T-cell (primary cell): ENCODE measurements at places on chromosomes 3 and 15.

- no peak for DNase-seq
Measured at GRCh38 chr3:105904678-105905284, 36.0 kb upstream of the CBLB start.

- no peak for DNase-seq
Measured at GRCh38 chr15:99967841-99968371, 234.7 kb upstream of the LYSMD4 start.

DNA sequence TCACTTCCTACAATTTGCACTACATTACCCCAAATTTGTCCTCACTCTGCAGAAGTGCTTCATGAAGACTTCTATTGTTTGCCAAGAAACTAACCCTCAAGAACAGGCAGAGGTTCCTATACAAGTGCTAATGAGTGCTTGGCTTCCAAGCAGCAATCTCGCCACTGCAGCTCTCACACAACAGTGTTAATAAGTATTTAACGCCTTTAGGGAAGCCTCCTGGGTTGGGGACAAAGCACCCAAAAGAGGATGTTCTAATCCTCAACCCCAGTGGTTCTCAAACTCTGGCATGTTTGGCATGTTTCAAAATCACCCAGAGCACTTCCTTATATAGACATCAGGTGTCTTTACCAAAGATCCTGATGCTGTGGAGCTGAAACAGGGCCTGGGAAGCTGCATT, 64.6 kb downstream of the ZIC4 start:
- no peak for DNase-seq

- DNase-seq, result no peak
Measured at GRCh38 chr15:81930582-81931369, 115.0 kb downstream of the MEX3B start.

DNA sequence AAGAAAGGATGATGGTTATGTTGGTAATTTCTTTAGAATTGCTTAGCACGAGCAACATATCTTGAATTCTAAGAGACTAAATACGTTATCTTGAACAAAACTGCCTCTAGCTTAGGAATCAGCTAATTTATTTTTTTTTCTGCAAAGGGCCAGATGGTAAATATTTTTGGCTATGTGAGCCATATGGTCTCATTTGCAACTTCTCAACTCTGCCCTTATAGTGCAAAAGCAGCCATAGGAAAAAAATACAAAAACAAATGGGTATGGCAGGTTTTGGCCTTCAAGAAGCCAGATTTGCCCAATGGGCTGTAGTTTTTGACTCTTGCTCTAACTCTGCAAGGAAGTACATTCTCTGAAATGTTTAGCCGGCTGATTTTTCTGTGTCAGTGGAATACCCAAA, 11.9 kb downstream of the OXSM start:
- no peak for DNase-seq

DNA sequence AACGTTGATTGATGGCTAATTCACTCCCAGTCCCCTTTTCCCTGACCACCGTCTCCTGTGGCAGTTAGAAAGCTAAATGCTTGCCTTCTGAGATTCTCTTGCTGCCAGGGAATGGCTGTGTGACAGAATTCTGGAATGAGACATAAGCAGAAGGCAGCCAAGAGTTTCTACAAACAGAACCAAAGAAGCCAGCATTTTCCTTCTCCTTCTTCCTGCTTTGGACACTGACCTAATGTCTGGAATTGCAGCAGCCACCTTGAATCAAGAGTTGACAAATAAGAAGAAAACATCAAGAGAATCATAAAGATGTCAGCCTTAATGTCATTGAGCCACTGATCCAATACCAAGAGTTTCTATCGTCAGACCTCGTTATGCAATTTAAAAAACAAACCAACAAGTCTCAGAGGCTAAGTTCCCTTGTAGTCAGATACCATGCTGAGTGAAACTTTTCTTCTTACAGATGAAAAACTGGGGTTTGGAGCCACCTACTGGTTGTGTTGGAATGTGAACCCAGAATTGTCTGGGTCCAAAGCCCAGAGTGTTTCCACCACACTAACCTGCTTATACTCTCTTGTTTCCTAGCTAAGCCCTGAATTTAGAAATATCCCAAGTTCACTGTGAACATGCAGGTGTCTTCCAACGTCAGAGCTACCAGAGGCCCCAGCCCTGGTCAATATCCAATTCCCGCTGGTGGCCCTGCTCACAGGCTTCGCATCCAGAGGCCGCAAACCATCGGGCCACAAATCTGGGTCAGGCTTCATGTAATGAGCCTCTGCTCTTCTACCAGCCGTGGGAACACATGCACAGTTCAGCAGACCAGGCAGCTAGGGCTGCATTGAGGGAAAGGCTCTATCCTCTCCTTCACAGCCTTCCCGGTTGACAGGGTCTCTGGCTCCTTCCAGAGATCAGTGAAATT, 42.5 kb downstream of the MCF2L2 start:
- DNase-seq, result peak; percentile 16

GRCh38 chr15:46207341-46207740, 572.5 kb downstream of the SQOR start:
- DNase-seq, result no peak

- no peak for DNase-seq
Measured at GRCh38 chr3:68876112-68876713, 56.1 kb downstream of the TAFA4 start.

- no peak for DNase-seq
Measured at GRCh38 chr3:77040926-77041722, 1.2 kb downstream of the ROBO2 start.

- DNase-seq, result no peak
Measured at GRCh38 chr3:12985148-12985547, 88.1 kb downstream of the IQSEC1 start.

DNA sequence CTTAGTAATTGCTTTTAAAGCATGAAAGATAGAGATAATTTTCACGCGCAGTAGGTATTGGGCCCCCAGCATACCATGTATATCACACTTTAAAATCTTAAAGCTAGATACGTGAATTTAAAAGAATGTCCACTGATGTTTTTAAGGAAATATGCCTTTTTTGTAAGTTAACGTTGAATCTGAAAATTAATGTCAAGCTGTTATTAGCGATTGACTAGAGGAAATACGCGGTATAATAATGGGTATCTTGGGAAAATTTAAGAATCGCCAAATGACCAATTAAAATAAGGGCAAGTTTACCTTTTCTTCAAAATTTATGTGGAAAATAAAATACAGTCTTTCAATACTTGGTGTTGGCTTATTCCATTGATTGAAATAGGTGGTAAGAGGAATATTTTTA, 13.3 kb upstream of the CHD2 start:
- DNase-seq, result no peak

- DNase-seq, result no peak
Measured at GRCh38 chr15:72907733-72908132, 124.2 kb upstream of the ADPGK start.

GRCh38 chr3:71247221-71247957, 336.1 kb downstream of the FOXP1 start:
- no peak for DNase-seq

DNA sequence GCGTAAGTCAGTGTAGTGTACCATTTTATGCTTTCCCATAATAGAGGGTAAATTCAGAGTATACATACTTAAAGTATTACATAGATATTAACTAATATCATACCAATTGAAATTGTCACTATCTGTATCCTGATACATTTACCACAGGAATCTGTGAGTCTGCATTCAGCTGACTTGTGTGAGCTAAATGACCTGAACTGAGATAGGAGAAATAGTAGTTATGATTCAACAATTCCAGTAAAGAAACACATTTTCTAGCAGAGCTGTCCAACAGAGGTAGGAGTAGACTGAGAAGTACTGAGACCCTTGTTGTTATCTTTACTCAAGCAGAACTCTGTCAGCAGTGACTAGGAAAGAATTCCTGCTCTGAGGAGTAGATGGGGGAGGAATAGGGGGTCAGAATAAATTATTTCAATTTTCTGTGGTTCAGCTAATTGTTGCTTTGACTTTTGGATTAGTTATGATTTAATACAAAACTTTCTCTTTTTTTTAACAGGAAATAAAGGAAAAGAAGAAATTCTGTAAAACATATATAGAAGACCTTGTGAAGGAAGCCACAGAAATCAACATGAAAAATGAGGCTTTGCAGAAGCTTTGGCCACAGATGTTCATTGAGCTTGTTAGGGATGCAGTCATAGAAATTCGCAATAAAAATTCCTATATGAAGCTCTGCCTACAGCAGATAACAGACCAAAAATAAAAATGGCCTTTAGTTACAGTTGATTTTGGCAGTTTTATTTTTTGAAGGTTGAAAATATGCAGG, 66.2 kb upstream of the THSD4 start:
- no peak for DNase-seq

- DNase-seq, result no peak
Measured at GRCh38 chr3:11130385-11130784, 23.9 kb upstream of the HRH1 start.

DNA sequence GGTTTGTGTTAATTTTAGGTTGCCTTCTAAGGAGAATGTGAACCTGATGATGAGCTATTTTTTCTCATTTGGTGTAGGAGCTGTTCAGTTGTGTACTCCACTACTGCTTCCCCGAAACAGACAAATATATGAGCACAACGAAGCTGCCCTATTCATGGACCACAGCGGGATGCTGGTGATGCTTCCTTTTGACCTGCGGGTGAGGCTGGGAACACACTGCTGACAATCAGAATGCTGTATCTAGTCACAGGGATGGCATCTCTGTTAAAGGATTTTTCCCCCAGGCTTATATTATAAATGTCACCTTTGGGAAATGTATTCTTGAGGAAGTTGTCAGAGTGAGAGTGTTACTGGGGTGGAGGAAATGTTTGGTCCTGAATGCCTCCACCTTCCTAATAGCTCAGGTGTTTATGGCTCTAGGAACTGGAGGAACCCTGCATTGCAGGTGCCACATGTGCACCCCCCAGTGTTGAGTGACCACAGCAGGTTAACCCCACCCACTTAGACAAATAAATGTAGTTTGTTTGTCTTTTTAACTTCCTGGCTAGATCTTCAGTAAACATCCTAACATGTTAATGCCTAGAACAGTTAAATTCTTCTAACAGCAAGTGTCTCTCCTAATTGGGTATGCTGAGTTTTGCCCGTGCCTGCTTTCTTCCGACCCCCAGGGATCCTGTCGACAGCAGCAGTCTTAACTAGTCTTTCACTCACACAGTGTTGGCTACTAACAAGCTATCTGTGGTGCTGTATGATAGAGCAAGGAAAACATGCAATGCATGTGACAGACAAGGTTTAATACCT, 35.7 kb downstream of the SRP14 start:
- no peak for DNase-seq

GRCh38 chr3:100706365-100706764, 2.9 kb upstream of the TFG start:
- DNase-seq, result no peak

DNA sequence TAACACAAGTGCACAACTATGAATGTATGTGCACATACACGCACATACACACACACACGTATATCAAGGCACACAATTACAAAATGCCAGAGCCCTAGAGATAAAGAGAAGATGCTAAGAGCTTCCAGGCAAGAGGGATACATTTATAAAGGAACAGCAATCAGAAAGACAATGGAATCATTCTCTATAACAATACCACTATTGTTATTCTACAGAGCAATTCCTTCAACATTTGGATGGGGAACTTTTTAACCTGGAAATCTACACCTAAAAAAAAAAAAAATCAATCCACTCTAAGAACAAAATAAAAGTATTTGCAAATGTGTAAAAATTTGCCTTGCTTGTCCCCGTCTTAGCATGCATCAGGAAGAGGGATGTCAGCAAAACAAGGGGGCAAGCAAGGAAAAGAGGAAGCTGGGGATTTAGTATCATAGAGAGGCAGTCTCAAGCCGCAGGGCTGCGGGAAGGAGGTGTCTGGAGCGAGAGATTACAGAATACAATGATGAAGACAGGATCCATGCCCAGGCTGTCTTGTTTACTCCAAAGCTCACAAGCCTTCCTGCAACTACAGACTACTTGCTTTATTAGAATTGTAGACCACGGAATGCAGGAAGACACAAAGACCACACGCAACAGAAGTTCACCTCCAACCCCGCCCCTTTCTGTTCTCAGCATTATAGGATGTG, 220.2 kb downstream of the NTRK3 start:
- no peak for DNase-seq

GRCh38 chr3:4350789-4351163, 47.6 kb downstream of the SETMAR start:
- peak; percentile 46 for DNase-seq

- DNase-seq, result no peak
Measured at GRCh38 chr15:57921371-57921770, 144.1 kb downstream of the ALDH1A2 start.

GRCh38 chr15:87747087-87747486, 509.5 kb downstream of the NTRK3 start:
- no peak for DNase-seq
